ENCODE measurements at places on chromosomes 2 and 18. TPM values are rescaled to one million over a fixed set of nuclear protein-coding genes. Genes with fewer than 3 reads are reported as not detected.

GRCh38 chr2:144032566-144032965 is 487.4 kb downstream of the ZEB2 start:
- no peak for DNase-seq

- peak; percentile 88 for DNase-seq
These were observed 101.9 kb upstream of the ARHGAP28 start for GRCh38 chr18:6627645-6628044.

GRCh38 chr2:162825578-162825977 is 13.0 kb downstream of the KCNH7 start:
- no peak for DNase-seq

KCNIP3 gene
- 4.9 TPM for total RNA-seq

GRCh38 chr2:205721057-205721449 is 38.8 kb downstream of the NRP2 start:
- DNase-seq, result no peak

- no peak for DNase-seq
These were observed 256.7 kb upstream of the SETBP1 start for GRCh38 chr18:44423814-44424644.
